ENCODE measurements at places on chromosomes 3 and 15. TPM values are rescaled to one million over a fixed set of nuclear protein-coding genes. Genes with fewer than 3 reads are reported as not detected.

DNA sequence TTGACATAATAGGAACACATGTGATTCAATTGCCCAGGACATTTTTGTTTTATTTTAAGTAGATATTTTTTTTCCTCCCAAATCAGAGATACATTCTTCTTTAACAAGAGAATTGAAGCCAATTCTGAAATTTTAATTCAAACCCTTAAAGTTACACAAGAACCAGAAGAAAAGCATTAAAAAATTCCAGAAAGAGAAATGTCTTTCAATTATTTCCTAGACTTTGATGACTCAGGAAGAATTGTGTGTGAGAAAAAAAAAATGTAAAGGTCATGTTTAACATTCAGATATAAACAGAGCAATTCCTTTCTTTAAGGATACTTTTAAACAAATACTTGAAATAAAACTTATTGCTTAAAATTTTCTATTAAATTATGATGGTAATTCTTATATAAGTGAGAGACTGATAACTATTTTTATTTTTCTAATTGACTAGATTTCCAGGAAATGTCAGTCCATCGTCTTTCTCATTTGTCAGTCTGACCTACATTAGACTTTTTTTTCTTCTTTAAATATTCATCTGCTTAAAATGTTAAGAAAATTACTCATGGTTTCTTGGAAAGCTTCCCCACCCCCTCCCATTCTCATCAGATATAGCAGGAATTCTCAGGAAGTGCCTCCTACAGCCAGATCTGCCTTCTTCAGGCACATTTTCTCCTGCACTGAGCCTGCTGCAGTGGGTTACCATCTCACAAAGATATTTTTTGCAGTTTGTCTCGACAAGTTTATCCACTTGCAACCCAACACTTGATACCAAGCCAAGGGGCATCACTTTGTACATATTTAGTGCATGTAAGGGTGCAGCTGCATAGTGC lies 261.8 kb upstream of the CBLB start:
- no peak for DNase-seq

GABRR3 gene
- not detected for total RNA-seq

- DNase-seq: no peak
These were observed 38.5 kb downstream of the HDC start for GRCh38 chr15:50227076-50227475.

- no peak for DNase-seq
These were observed 3.0 kb downstream of the RPL39L start for GRCh38 chr3:187136337-187136736.

- DNase-seq: no peak
These were observed 358.1 kb downstream of the MECOM start for GRCh38 chr3:169305460-169305859.

- DNase-seq: no peak
These were observed 134.2 kb downstream of the WDR72 start for GRCh38 chr15:53625260-53625659.

GRCh38 chr3:158659454-158660237 lies 12.8 kb downstream of the LXN start:
- no peak for DNase-seq

DNA sequence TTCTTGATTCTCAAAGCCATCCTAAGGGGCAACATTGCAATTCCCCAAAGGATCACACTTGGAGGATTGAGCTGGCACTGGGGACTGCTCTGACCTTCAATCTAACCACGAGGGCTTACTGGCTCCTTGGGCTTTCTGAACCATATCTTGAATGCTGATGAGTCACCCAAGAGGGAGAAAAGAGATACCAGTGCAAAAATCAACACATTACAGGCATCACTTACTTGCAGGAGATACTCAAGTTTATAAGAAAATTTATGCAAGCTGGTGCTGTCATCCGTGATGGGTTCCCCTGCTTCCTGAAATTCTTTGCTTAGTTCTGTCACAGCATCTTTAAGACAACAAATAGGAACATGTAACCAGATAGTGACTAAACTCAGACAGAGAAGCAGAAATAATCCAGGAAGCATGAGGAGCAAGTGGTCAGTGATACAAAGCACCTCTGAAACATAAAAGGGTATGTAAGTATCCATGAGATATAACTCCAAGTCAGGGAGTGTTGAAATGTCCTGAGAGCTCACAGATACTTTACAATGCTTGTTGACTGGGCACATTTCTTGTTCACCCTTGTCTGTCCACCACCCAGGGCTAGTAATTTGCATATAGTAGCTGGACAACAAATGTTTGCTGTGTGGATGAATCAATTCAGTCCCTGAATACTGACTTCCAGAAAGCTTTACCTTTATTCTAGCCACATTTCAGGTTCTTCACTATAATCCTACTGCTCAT lies 14.1 kb downstream of the FYCO1 start:
- no peak for DNase-seq

- DNase-seq: no peak
These were observed 41.7 kb downstream of the CCR3 start for GRCh38 chr3:46283881-46284450.

- DNase-seq: no peak
These were observed 306.0 kb upstream of the GBE1 start for GRCh38 chr3:82067420-82067819.

NANOGP8 gene
- total RNA-seq: 1.3 TPM

SMCO1 gene
- total RNA-seq: not detected

GREM1 gene
- 2.2 TPM for total RNA-seq

- no peak for DNase-seq
These were observed 37.7 kb upstream of the SAMMSON start for GRCh38 chr3:69961706-69962439.

SPESP1 gene
- total RNA-seq: 1.7 TPM

GRCh38 chr3:16658004-16658924 lies 53.0 kb upstream of the DAZL start:
- DNase-seq: no peak

- no peak for DNase-seq
These were observed 266.1 kb downstream of the CGGBP1 start for GRCh38 chr3:87792534-87793336.

GRCh38 chr15:74427607-74428441 lies 5.9 kb downstream of the SEMA7A start:
- DNase-seq: no peak

DNA sequence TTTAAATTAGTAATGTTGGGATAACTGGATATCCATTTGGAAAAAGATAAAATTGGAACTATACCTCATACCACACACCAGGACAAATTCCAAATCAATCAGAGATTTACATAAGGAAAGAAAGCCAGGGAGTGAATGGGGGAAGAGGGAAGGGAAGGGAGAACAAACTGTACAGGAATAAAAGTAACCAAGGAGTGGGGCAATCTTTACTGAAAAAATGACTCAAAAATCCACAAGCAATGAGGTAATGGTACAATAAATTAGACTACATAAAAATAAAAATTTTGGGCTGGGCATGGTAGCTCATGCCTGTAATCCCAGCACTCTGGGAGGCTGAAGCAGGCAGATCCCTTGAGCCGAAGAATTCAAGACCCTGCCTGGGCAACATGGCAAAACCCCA lies 82.6 kb downstream of the MLH1 start:
- DNase-seq: no peak

DAZL gene
- total RNA-seq: not detected

- no peak for DNase-seq
These were observed 155.9 kb upstream of the BCL6 start for GRCh38 chr3:187900993-187901755.

CTNNB1 gene
- 380 TPM for total RNA-seq

EIF4E3 gene
- 31.7 TPM for total RNA-seq

DNA sequence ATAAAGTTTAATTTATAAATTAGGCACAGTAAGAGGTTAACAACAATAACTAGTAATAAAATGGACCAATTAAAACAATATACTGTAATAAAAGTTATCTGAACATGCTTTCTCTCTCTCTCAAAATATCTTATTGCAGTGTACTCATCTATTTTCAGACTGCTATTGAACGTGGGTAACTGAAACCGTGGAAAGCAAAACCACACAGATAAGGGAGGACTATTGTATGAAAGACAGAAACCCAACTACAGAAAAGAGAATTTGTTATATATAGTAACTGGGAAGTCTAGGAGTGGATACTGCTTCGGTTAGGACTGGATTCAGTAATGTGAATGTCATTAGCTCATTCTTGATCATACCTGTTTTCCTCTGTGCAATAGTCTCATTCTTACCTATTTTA lies 119.3 kb upstream of the DAZL start:
- DNase-seq: no peak

DNA sequence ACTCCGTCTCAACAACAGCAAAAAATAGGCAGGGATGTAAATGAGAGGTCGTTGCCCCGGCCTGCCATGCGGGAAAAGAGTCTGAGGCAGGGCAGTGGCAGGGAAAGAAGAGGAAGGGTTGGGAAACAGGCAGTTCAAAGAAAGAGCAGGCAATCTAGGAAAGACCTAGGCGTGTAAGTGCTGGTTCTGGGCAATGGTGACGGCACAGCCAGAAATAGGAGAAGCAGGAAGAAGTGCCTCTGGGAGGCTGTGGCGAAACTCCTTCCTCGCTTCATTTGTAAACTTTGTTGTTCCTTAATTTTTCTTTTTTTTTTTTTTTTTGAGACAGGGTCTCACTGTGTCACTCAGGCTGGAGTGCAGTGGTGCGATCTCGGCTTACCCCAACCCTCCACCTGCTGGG lies 4.3 kb downstream of the SLC51A start:
- no peak for DNase-seq

DNA sequence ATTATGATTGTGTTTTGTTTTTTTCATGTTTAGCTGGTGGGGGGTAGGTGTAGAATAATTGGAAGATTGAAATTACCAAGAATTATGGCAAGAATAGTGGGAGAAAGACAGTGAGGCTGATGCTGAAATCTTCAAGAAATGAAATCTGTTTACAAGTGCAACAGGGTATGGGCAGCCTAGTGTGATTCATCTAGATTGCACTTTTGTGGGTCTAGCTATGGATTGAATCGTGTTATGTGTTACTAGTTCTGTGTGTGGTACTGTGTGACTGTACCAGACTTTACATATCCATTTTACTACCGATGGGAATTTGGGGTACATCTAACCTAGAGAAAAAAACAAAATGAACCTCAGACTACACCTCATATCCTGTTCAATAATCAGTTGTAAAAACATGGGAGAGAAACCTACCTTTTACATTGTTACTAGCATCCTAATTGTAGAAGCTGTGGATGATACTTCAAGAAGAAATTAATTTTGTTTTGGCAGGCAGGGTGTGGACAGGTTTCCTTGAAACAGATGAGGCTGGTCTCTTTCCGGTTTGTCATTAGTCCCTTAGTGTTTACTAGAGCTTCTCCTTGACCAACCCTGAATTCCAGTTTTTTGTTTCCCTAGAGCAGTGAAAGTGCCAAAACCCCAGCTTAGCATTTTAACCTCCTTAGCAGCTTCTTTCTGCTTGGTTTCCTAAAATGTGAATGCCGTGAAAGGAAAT lies 47.9 kb downstream of the OPA1 start:
- no peak for DNase-seq

AMOTL2 gene
- 201 TPM for total RNA-seq
